ENCODE measurements at places on chromosomes 13 and 19.

- DNase-seq: no peak
These were observed 163.4 kb upstream of the TSC22D1 start for GRCh38 chr13:44739539-44739938.

- no peak for DNase-seq
These were observed 89.2 kb downstream of the DHRS12 start for GRCh38 chr13:51714663-51715168.

- no peak for DNase-seq
These were observed 1.7 kb downstream of the ERCC5 start for GRCh38 chr13:102847272-102848234.

GRCh38 chr13:74169676-74170075 lies 35.5 kb upstream of the KLF12 start:
- DNase-seq: no peak

DNA sequence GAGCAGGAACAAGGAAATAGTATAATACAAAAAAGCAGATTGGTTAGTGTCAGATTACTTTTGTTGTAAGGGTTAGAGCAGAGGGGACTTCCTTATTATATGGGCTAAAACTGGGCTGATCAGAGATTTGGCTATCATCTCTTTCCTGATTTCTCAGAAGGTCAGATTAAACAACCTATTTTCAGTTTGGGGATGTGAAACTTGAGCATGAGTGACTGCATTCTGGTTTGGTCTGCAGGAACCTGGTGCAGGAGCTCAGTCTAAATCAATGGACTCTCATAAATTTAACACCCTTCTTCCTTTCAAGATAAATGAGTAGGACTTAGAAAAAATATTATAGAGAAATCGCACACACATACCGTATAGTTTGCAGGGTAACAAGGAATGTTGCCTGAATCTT lies 12.9 kb upstream of the RFXAP start:
- DNase-seq: no peak
